ENCODE measurements at places on chromosomes 6 and 20.

DNA sequence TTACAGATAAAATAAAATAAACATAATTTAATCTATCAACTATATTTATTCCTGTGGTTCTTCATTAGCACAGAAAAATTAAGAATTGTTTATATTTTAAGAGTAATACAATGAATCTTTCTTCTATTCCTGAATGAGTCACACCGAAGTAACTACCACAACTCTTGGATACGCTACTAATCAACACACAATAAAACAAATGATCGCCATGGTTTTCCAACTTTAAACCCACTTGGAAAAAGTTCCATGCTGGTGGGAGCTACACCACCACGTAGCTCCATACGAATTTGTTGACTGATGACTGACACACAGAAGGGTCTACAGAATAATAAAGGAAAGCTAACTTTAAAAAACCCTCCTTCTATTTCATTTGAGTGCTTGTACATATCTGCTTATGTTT is 135.8 kb upstream of the NEDD9 start:
- DNase-seq = no peak

GRCh38 chr6:25450469-25451198 is 171.5 kb downstream of the CARMIL1 start:
- DNase-seq = no peak

- no peak for DNase-seq
Observed at GRCh38 chr20:33645396-33645795, 16.7 kb upstream of the C20orf144 start.

GRCh38 chr6:164563924-164564323 is 745.5 kb downstream of the C6orf118 start:
- DNase-seq = no peak

GRCh38 chr20:16917636-16918035 is 169.5 kb downstream of the OTOR start:
- DNase-seq = no peak

DNA sequence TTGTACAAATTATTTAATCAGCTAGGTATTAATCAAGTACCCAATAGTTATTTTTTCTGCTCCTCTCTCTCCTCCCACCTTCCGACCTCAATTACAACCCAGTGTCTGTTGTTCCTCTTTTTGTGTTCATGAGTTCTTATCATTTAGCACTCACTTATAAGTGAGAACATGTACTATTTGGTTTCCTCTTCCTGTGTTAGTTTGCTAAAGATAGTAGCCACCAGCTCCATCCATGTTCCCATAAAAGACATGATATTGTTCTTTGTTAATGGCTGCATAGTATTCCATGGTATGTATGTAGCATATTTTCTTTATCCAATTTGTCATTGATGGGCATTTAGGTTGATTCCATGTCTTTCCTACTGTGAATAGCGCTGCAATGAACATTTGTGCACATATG is 652.8 kb upstream of the CITED2 start:
- DNase-seq = no peak

GRCh38 chr20:9977629-9978028 is 57.2 kb upstream of the ANKEF1 start:
- DNase-seq = no peak

- DNase-seq = peak; percentile 8
Observed at GRCh38 chr6:105835373-105835772, 250.8 kb upstream of the PRDM1 start.

GRCh38 chr20:54479138-54479906 is 3.9 kb downstream of the DOK5 start:
- no peak for DNase-seq

GRCh38 chr6:168231393-168231957 is 88.1 kb downstream of the DACT2 start:
- DNase-seq = no peak

DNA sequence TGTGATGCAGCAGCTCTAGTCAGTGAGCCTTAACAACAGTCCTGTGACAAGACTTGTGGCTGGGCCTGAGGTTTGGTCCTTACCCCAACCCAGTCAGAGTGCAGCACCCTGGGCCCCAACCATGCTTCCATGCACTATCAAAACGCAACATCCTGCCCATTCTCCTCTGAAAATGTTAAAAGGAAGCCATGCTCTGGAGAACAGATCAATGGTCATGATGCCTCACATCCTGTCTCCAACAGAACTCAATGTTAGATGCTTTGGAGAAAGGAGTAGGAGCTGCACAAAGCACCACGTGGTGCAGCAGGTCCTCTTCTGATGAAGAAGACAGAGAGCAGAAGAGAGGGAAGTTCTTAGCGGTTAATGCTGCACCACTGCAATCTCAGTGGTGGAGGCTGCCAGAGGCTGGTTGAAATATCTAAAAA is 41.9 kb downstream of the TRAM2 start:
- DNase-seq = no peak

DNA sequence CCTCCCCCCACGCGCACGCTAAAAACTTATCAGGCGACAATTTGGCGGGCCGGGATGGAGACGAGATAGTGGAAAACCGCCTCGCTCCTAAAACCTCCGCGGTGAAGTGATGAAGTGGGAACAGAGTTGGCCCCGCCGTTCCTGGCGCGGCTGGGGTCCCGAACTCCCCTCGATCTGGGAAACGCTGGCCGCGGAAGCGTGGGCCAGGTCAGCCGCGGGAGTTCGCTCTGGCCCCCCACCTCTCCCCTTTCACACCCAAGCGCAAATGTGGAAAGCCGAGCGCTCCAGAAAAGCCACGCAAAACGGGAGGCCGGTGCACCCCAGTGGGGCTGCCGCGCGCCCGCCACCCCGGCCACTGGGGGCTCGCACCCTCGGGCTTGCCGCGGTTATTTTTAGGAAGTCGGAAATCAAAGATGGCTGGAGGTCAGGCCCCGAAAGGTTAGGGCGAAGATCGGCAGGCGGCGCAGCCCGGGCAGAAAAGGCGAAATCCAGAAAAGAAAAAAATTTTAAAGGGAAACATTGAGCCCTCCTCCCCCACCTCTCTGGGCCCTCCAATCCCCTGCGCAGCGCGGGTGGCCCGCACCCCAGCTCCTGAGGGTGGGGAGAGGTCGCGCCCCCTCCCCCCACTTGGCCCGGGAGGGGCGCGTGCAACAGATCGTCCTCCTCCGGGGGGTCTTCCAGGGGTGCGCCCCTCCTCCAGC is 1.0 kb downstream of the SALL4 start:
- DNase-seq = no peak

- DNase-seq = no peak
Observed at GRCh38 chr6:43219814-43220213, 9.5 kb downstream of the DNPH1 start.

DNA sequence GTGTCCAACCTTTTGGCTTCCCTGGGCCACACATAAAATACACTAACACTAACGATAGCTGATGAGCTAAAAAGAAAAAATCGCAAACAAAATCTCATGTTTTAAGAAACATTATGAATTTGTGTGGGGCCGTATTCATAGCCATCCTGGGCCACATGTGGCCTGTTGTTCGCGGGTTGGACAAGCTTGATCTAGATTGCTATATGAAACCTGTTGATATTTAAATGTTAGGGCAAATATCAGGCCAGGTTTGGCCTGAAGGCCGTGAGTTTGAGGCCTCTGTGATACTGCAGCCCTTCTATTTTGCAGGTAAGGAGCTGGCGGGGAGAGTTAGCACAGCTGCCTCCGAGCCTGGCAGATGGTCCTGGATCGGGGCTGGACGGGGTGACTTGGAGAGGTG is 99.0 kb downstream of the CEBPB start:
- DNase-seq = no peak

DNA sequence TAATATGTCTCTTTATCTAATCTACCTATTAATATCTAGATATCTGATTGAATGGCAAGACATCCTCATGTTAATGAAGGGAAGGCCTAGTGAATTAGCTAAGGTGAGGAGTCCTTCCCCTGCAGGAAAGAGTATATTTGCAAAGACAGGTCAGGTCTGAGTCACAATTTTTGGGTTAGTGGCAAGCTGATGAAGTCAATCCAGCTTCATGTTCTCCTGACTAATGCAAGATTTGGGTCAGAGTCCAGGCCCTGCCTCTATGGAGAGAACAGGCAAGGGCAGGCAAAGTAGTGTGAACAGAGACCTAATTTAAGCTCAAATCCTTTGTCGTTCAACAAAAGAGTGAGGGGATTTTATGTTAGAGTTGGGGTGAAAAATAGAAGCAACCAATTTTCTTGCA is 496.7 kb downstream of the BMP2 start:
- DNase-seq = no peak

DNA sequence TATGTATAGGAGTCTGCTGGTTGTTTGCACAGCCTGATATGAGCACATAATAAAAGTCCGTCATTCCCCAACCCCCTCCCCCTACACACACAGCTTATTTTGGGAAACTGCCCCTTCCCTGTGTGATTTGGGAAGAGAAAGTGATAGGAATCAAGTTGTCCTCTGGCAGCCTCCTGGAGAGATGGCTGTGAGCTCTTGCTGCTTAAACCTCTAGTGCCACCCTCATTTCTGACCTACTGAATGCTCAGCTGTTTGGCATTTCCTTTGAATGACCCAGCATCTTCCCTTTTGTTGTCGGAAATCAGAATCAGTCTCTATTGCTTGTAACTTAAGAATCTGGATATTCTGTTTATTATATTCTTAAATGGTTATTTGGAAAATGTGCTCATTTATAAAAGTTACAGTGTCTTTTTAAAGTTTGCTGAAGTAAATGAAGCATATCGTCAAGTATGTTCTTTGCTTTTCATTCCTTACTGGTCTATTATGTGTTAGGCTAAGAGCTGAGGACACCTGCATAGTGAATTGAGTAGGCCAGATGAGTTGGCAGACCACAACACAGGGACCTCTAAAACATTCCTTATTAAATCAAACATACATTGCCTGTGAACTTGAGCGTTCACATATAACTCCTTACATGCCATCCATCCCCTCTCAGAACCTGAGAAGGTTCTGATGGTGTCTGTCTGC is 5.5 kb downstream of the RWDD2A start:
- DNase-seq = no peak

GRCh38 chr20:54140927-54141566 is 32.7 kb downstream of the CYP24A1 start:
- DNase-seq = no peak

DNA sequence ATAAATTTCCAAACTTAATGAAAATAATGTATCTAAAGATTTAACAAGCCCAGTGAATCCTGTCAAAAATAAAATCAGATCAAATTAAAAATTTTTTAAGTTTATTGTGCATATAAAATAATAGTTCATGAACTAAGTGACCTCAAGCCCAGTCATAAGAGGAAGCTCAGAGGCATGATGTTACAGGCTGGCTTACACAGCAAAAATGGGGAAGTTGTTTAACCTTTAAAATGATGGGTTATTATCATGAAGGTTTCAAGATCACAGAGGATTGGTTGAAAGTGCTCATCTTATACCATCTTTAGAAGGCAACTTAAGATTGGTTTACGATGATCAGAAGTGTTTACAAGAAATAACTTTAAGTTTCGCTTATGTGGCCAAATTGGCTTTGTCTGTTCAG is 102.5 kb downstream of the PAK5 start:
- no peak for DNase-seq

All from germinal center (tissue), 1 donor.